Mammary epithelial cell (primary cell): ENCODE measurements at places on chromosomes 12 and 14. TPM values are rescaled to one million over a fixed set of nuclear protein-coding genes. Genes with fewer than 3 reads are reported as not detected.
A peak's percentile ranks its signal among the peaks of the same experiment; 100 is the strongest.

- no peak for DNase-seq
These were observed 135.2 kb downstream of the ADGRD1 start for GRCh38 chr12:131088701-131089530.

- DNase-seq = no peak
These were observed 635 bp upstream of the HECTD4 start for GRCh38 chr12:112382866-112383265.

DNA sequence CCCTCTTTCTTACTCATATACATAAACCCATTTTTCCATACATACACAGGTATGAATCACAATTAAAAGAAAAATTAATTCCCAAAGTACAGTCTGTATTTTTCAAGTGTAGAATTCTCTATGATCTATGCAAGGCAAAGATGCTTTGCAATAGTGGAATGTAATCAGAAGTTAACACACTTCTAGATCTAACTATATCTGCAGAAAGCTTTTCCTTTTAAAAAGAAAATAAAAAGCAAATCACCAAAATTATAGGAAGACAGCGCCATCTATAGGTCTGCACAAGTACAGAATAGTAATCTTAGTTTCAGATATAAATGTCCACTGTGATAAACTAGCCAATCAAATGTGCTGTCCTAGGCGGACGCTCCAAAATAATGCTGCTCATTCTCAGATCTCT lies 22.0 kb downstream of the SLC25A21 start:
- peak; percentile 36 for DNase-seq

DNA sequence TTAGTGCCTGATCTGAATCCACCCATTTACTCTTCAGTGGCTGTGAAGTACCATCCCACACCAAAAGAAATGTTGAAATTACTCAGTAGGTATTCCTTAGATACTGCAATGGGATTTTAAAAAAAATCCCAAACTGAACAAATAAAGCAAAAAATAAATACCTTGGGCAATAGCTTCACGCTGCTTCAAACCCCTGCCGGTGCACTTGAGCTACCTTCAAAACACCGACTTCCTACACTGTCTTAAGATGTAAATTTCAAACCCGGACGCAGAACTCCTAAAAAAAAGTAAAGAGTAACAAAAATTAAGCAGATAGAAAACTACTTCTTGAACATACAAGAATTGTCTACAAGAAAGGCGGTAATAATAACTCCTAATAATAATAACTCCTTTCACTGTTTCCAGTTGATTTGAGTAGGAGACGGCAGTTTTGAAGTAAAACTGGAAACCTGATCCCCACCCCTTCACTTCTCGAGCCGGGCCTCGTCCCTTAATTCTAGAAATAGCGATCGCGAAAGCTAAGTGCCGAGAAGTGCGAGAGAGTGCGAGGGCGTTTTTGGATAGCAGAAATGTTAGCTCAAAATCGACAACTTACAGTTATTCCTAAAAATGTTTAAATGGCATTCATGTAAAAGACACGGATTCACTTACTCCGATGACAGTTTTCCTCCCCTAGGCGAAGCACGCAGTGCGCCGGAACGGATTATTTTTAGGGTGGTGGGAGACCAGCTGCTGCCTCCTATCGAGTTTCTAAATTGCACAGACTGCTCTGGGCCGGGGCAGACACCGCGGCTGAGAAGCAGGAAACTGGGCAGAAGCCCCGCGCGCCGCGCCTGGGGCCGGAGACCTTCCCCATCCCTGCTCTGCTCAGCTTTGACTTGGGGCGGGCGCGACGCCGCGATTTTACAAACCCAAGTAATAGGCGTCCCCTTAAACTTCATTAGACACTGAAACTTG lies at the start of gene ABCC9:
Gene ABCC9, minus strand, starts transcription at position 878 of the 957 bp plus-strand sequence. CDS start 4,752 bp downstream, outside the sequence.
- no peak for DNase-seq

SOAT2 gene
- total RNA-seq = 0.16 TPM in 1 of 2 replicates, not detected in the other

DNA sequence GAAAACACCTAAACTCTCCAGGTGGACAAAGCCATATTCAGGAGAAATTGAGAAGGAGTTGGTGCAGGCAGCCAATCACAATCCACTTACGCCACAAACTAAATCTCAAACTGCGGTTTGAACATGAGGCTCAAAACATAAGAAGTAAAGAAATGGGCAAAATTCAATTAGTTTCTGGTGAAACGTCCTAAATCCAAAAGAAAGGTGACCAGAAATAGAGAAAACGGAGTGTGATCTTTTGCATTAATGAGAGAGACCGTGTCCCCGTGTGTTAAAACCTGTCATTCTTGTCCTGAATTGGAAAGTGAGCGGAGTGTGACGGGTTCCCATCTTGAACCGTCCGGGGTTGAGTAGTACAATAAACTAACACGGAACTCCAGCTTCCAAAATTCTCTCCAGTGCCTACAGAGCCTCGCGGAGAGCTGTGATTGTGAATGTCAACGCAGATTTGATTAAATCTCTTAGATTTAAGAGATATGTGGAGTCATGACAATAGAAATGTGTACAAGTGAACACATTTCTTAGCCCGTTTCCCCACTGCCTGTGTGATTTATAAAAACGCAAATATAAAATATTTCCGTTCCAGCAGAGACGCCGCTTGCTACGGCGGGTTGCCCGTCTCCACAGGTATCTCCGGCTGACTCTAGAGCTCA lies 595 bp upstream of the METAP2 start:
- peak; percentile 56 for DNase-seq

DNA sequence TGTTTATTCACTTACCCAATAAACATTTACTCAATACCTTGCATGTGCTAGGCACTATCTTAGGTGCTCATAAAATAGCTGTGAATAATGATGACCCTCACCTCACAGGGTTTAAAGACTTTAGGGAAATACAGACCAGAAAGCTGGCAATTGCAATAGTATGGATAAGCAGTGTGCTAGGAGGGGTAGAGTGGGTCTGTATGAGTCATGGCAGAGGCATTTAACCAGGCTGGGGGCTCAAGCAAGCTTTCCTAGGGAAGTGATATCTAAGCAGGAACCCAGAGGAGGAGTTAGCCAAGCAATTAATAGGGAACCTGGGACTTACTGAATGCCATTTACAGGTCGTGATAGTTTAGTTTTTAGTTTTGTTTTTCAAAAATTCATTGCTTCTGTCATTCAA lies 123.9 kb upstream of the CCDC198 start:
- no peak for DNase-seq

KRT73 gene
- not detected in 2 replicates for total RNA-seq

INSM2 gene
- total RNA-seq = not detected in 2 replicates

NDUFA12 gene
- total RNA-seq = 64.0 TPM

ADAMTS20 gene
- total RNA-seq = not detected

DNA sequence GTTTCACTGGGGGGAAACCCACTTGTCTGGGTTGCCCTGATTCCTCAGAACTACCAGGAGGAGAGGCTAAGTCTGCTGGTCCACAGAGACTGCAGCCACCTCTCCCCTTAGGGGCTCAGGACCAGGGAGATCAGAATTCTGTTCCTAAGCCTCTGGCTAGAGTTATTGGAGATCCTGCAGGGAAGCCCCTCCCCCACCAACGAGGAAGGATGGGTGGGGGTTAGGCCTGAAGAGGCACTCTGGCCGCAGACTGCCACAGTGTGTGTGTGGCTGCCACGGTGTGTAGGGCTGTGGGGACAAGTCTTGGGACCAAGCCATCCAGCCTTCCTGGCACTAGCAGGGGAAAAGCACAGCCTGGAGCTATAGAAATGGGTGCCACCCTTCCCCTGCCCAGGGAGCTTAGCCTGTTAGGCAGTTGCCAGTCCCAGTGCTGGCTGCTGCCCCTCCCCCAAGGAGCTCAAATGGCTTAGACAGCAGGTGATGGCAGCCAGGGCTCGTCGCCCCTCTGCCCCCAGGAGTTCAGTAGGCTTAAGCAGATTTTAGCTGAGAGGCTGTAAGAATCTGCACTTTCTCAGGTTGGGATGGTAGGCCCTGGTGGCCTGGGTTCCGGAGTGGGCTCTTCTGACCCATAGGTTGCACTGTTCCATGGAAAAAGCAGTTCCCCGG lies 107.7 kb downstream of the ERGIC2 start:
- DNase-seq = no peak

DNA sequence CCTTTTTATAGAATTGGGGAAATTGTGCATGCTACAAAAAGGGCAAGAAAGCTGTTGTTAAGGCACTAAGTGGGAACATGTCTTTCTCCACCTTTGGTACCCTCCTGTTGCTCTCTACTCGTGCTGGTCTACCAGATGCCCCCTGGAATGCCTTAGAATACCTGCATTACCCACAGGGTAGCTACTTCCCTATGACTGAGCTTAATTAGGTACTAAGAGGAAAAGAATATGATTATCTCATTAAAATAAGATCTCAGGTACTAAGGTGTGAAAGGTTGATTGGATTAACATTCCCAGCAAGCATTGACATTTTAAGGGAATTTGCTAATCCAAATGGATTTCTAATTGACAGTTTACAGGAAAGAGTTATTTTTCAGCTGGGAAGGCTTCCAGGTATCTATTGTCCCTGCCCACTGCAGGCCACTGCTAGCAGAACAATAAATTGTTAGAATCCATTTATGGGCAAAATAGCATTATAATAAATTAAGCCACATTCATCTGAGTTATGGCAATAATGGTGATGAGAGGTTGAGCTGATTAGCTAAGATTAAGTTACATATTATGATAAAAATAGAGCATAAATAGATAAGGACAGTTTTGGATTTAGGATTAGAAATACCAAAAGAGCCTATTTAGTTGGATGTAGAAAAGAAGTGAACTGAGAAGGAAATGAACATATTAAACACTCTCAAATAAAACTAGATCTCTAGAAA lies 67.8 kb upstream of the GRIP1 start:
- no peak for DNase-seq

DNA sequence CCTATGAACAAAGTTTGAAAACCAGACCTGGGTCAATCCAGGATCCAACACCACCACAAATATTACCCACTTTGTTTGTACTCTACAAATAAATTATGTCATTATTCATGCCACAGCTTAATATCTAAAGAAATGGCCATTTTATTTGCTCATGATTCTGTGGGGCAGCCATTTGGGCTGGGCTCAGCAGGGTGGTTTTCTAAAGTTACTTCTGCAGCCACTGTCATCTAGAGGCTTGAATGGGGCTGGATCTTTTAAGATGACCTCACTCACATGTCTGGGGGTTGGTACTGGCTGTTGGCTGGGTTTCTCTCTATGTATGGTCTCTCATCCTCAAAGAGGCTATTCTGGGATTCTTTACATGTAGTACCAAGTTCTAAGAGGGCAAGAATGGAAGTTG lies 96.2 kb downstream of the VCPKMT start:
- DNase-seq = no peak

GRCh38 chr14:49460662-49461061 lies 125.5 kb downstream of the RPS29 start:
- no peak for DNase-seq

DNA sequence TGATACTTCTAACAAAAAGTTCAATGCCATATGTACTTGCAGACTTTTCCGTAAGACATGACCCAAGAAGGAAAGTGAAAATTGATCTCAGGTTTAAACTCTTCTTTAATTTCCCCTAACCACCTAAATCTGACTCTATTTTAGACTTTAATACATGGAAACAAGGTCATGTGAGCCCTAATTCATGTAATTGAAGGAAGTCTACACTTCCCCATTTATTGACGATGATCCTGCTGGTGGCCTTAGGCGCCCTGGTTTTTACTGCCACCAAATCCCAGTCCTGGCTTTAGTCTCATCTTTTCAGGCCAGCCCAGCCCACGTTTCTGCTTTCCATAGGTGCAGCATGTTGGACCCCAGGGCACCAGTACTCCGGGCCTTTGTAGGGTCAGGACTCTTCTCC lies 157.9 kb downstream of the PELI2 start:
- DNase-seq = no peak
